ENCODE measurements at places on chromosomes 6 and 20. TPM values are rescaled to one million over a fixed set of nuclear protein-coding genes. Genes with fewer than 3 reads are reported as not detected.
A peak's percentile ranks its signal among the peaks of the same experiment; 100 is the strongest.

- no peak for DNase-seq
Measured at GRCh38 chr6:158815379-158815724, 3.8 kb downstream of the EZR start.

The WFDC12 gene
- not detected for total RNA-seq

The ZBTB46 gene
- 20.3 TPM for total RNA-seq

The MTHFD1L gene
- total RNA-seq: 15.1 TPM

The SLC22A7 gene
- 0.36 TPM for total RNA-seq

- DNase-seq: no peak
Measured at GRCh38 chr6:17519120-17519519, 81.0 kb upstream of the FAM8A1 start.

DNA sequence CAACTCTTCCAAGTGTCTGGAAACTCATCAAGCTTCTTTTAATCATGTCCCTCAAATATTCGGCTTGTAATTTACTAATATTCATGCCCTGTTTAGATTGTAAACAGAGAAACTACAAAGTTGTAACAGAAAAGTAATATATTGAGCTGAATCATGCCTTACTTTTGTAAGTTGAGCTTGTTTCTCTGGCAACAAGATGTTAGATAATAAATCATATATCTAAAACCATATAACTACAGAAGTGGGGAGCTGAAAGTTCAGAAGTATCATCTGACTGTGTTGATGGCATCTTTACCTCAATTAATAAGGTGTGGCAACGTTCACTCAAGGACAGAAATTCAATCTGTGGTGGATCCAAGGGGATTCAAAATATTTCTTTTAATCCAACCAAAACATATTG lies 263.9 kb downstream of the PLCB1 start:
- DNase-seq: no peak

DNA sequence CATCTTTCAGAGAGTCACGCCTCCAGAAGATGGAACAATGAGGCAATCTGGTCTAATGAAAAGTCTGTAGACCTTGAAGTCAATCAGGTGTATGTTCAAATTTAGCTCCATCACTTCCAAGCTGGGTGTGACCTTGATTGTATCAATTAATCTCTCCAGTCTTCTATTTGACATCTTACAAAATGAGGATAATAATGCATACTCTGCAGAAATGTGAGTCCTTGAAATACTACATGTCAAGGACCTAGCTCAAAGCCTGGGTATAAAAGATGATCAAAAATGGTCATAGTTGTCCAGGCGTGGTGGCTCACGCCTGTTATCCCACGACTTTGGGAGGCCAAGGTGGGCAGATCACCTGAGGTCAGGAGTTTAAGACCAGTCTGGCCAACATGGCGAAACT lies 29.8 kb downstream of the CGA start:
- no peak for DNase-seq

The SSTR4 gene
- total RNA-seq: 0.54 TPM

The HLA-DOA gene
- total RNA-seq: 1.1 TPM

GRCh38 chr6:36340306-36340617 lies 3.6 kb upstream of the BNIP5 start:
- DNase-seq: no peak

GRCh38 chr20:24235296-24236175 lies 233.9 kb upstream of the SYNDIG1 start:
- DNase-seq: no peak

DNA sequence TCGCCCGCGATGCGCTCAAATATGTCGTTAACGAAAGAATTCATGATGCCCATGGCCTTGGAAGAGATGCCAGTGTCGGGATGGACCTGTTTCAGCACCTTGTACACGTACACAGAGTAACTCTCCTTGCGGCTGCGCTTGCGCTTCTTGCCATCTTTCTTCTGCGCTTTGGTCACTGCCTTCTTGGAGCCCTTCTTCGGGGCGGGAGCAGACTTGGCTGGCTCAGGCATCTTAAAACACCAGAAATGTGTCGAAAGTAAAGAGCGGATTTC lies 36.4 kb downstream of the HFE start:
- DNase-seq: no peak

DNA sequence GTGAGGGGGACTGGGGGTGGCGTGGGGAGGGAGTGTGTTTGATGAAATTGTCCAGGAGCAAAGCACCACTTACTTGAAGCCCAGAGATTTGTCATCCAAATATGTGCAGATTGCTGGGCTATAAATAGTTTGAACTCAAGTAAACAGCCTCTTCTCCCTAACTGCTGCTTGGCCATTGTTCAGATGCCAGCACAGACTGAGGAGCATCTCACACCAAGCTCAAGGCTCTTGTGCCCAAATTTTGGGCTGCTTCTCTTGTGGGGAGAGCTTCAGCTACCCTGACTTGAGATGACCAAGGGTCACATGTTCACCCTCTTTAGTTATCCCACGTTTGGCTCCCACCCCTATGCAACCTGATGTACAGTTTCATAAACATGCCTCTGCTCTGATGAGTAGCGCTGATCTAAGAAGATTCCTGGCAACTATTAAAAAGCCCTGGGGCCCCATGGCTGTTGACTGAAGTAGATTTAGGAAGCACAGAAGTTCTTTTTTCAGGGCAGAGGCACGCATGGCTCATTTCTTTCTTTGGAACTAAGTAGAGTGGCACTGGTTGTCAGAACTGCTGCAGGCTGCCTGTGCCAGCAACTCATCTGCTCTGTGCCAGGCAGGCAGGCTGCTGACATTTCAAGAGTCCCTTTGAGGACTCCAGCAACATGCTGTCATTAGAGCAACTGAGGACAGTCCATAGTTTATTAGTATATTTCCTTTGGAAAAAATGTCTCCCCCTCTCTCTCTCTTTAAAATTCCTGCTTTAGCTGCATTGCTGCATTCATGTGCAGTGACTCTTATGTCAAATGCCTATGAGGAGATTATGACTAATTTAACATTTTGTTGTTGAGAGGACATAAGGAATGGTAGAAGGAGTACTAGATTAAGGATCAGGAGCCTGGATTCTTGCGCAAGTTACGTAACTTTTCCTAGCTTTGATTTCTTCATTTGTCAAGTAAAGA lies 9.6 kb upstream of the PKIG start:
- DNase-seq: peak; percentile 83
